Hematopoietic multipotent progenitor cell treated with erythropoietin and hydrocortisone succinate and interleukin-3 and kit ligand, for 8 days (in vitro differentiated cells): ENCODE measurements at places on chromosomes 2 and 18.

DNA sequence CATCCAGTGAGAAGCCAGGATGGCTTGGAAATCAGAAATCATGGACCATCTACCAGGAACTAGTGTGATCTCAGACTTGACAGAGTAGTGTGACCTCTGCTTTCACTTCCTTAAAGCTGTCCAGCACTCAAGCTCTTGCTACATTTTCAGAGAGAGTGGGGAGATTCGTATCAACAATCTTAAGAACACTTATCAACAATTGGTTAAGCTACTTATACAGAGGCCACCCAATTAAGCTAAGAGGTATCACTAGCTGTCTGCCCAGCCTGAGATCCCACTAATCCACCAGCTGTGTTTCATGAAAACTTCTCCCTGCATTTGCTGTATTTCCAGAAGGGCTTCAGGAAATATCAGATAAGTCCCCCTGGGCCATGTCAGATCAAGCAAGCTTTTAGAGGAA lies 4.2 kb downstream of the RPRM start:
- DNase-seq: no peak

DNA sequence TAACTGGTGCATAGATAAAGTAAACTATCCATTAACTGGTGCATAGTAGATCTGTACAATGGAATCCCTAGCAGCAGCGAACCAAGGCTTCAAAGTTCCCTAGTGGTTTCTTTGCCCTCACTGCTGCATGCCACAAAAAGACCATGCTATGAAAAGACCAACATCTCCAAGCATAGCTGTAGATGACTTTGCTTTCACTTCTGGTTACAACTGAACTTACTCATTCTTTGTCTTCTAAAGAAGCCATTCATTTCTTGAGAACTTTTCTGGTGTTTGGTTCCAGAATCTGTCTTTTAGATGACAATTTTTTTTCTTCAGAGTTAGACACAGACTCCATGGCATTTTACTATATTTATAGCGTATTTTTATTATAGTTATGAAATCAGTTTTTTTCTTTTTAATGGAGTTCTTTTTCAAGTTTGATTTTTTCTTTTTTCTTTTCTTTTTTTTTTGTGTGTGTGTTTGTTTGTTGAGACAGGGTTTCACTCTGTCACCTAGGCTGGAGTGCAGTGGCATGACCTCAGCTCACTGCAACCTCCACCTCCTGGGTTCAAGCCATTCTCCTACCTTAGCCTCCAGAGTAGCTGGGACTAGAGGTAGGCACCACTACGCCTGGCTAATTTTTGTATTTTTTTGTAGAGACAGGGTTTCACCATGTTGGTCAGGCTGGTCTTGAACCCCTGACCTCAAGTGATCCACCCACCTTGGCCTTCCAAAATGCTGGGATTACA lies 63.6 kb downstream of the SLC35F5 start:
- no peak for DNase-seq

GRCh38 chr2:25251422-25252273 lies 83.3 kb upstream of the POMC start:
- peak; percentile 40 for DNase-seq

GRCh38 chr2:101989740-101990460 lies 1.9 kb upstream of the IL1R2 start:
- no peak for DNase-seq

GRCh38 chr2:27728081-27728858 lies 43.2 kb upstream of the MRPL33 start:
- DNase-seq: no peak

- DNase-seq: no peak
Observed at GRCh38 chr18:14914121-14914520, 166.1 kb downstream of the ANKRD30B start.

GRCh38 chr2:70890469-70891065 lies 45.1 kb upstream of the ATP6V1B1 start:
- DNase-seq: no peak

GRCh38 chr2:212682937-212683336 lies 144.3 kb upstream of the ERBB4 start:
- no peak for DNase-seq

- DNase-seq: no peak
Observed at GRCh38 chr2:237567276-237568029, 1.1 kb downstream of the PRLH start.

- DNase-seq: no peak
Observed at GRCh38 chr2:103213028-103213542, 451.3 kb downstream of the TMEM182 start.

DNA sequence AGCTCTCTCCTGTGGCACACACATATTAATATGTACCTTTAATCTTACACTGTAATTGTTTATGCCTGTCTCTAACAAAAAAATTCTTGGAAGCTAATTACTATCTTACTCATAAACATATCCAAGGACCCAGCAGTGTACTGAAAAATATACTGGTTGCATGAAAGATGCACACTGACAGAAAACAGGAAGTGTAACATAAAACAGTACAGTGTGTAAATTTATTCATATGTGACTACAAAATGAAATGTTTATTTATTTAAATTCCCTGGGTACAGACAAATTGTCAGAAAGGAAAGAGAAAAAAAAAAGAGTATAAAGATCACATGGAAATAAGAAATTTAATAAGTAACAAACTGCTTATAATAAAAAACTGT lies 28.5 kb downstream of the TMEM131 start:
- DNase-seq: peak; percentile 40

- DNase-seq: no peak
Observed at GRCh38 chr18:50928551-50928950, 39.3 kb upstream of the ELAC1 start.

DNA sequence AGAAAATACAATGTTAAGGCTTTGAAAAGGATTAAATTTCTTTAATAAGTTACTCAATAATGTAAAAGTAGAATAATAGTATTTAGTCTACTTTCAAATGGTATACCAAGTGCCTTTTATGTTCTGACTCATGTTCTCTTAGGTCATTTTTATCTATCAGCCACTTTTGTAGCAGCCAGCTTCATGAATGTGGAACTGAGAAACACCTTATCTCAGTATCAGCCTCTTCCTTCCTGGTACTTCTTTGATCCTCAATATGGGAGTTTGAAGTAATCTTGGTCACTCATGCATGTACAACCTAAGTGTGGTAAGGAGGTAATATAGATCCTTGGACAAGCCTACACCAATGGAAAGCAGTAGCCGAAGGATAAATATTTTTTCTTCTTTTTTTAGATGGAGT lies 180.4 kb upstream of the NRXN1 start:
- DNase-seq: no peak

DNA sequence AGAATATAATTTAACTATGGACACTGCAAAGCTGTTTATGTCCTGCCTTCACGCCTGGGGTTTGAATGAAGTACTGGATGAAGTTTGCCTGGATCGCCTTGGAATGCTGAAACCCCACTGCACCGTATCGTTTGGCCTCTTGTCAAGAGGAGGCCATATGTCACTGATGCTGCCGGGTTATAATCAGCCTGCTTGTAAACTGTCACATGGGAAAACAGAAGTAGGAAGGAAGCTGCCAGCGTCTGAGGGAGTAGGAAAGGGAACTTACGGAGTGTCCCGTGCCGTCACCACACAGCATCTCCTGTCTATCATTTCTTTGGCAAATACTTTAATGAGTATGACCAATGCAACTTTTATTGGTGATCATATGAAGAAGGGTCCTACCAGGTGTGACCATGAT lies 105.8 kb downstream of the WDR7 start:
- DNase-seq: no peak

GRCh38 chr2:152846697-152847470 lies 128.5 kb downstream of the ARL6IP6 start:
- no peak for DNase-seq

DNA sequence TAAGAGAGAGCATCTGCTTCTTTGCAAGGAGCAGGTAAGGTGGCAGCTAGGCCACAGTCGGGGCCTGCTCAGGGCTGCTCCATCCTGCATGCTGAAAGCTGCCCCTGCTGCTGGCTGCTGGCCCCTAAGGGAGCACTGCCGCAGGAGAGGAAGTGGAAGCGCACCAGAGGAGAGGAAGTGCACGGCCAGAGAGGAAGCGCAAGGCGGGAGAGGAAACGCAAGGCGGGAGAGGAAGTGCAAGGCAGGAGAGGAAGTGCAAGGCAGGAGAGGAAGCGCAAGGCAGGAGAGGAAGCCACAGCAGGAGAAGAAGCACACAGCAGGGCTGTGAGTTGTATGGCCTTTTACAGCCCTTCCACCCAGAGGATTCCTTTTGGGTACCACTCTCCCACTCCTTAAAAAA lies 539.0 kb upstream of the TNP1 start:
- DNase-seq: no peak

GRCh38 chr2:160666154-160667060 lies 172.8 kb upstream of the RBMS1 start:
- no peak for DNase-seq

DNA sequence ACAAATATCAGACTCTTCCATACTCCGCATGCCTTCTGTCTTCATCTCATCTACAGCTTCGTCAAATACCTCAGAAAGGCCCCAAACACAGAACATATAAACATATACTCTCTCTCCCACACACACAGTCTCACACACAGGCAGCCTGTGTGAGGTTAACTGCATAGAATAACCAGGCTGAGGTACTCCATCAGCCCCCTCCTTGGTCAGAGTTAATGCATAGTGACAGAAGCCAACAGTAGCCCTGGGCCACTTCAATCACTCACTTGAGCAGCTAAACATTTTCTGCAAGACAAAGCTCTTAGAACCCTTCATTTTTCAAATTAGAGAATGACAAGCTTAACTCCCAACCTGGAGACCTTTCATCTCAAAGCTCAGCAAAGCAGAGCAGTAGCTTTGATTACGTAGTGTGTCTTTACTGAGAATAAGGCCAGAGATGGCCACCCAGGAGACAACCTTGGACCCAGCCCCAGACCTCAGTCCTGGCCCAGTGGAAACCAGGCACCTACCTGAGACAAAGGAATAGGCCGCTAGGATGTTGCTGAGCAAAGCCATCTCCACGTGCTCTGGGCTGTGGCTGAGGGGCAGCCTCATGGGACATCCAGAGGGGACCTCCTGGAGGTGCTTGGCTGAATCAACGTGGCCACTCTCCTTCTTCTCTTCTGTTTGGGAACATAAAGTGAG lies 43.0 kb downstream of the EVA1A start:
- no peak for DNase-seq
